Stimulated activated CD4-positive, alpha-beta T cell treated with anti-CD3 and anti-CD28 coated beads, Interleukin-1b, Interleukin-23, amount 100 ng/mL, for 24 hours (primary cell): ENCODE measurements at places on chromosomes 3 and 15.

DNA sequence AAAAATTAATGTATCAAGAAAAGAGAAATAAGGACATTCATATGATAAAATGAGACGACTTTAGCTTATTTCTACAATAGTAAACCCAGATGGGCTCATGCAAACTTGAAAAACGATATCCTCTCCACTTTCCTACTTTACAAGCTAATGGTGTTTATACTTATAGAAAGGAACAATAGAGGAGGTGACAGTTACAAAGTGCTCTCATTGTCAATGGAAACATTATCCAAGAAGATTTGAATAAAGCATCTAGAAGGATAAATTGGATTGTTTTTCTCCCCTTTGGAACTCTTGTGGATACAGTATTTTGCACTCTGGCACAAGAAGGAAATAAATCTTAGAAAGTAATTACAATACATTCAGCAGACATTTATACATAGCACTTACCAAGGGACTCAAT lies 20.2 kb upstream of the CCDC66 start:
- DNase-seq: no peak

GRCh38 chr3:66561367-66561766 lies 60.5 kb upstream of the LRIG1 start:
- no peak for DNase-seq

- no peak for DNase-seq
Measured at GRCh38 chr3:13788522-13789424, 91.1 kb downstream of the WNT7A start.

- DNase-seq: no peak
Measured at GRCh38 chr3:155024006-155024638, 56.0 kb upstream of the MME start.

DNA sequence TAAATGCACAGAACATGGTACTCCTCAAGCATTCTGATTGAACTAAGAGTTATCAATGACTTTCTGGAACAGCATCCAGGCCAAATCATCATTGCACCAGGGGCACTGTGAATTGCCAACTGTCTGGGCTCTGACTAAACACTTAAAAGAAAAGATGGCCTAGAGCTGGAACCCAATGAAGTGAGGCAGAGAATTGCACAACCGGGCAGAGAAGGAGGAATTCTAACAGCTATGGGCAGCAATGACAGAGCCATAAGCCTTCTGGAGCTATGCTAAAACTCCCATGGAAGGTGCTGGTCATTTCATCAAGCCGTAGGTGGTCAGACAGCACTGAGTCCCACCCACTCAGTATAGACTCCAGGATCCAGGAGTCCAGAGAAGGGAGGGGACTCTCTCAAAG lies 48.1 kb upstream of the OXTR start:
- no peak for DNase-seq

GRCh38 chr15:57213862-57214261 lies 162.4 kb upstream of the CGNL1 start:
- no peak for DNase-seq

- DNase-seq: no peak
Measured at GRCh38 chr3:65659396-65659795, 379.3 kb downstream of the MAGI1 start.

DNA sequence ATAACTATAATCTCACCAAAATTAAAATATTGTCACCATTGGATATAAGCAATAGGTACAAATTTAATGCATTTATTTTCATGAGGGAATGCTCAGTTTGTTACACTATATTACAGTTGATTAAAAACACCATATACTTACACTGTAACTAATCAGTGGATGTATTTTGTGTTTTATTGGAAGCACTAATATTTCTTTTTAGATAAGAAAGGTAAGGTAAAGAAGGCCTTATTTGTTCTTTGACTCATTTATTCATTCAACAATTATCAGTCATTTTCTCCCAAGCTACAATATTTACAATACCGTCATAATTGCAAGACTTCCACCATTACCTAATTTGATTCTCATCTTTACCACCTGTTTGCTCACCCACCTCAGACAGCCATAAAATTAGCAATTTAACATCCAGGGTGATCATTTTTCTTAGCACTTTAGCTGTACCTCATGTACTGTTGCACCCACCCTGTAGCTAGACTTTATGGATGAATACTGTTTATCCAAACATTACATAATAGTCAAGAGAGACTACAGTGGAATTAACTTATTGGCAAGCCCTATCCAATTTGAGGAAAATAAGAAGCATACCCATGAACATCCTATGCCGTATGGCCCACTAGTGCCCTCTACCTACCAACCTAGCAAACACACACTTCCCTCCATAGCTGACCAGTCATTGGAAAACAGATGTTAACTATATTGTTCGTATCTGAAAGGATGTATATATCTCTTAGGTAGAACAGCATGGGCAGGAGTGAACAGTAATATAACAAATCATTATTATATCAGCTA lies 229.6 kb downstream of the BBX start:
- no peak for DNase-seq

DNA sequence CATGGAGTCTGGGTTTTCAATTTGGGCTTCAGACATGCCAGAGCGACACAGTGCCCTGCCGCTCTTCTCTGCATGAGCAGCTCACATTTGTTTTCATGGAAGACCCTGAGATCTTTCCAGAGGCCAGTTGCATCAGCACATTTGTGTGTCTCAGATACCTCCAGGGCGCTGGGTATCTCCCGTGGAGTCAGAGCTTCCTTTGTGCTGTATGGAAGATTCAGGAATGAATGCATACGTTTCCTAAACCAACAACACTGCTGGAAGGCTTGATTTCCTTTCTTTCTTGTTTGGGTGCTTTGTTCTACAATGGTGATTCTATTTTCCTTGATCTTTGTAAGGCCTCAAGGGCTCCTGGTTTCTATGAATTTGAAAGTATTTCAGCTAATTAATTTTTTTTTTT lies 106.5 kb downstream of the CACNA2D3 start:
- no peak for DNase-seq

- DNase-seq: no peak
Measured at GRCh38 chr15:31352339-31352751, 25.7 kb downstream of the KLF13 start.

- DNase-seq: no peak
Measured at GRCh38 chr3:188746291-188746783, 425.4 kb upstream of the TPRG1 start.

DNA sequence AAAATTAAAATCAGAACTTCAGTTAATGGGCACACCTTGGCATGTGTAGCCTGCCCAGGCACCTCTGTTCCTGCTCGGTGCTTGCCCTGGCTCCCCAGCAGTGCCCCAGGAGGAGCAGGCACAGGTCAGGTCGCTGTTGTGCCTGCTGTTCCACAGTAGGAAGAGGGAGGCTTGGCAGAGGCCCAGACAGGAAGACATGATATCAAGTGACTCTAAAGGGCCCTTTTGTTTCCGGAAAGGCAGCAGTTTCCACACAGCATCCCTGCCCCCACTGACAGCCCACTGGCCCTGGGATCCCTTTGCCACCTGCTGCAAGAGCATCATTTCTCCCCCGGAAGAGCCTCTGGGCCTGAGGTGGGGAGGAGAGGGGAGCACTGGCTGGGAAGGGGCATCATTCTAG lies 40.5 kb upstream of the HES1 start:
- no peak for DNase-seq

- DNase-seq: no peak
Measured at GRCh38 chr3:184333190-184333589, 4.2 kb upstream of the FAM131A start.

DNA sequence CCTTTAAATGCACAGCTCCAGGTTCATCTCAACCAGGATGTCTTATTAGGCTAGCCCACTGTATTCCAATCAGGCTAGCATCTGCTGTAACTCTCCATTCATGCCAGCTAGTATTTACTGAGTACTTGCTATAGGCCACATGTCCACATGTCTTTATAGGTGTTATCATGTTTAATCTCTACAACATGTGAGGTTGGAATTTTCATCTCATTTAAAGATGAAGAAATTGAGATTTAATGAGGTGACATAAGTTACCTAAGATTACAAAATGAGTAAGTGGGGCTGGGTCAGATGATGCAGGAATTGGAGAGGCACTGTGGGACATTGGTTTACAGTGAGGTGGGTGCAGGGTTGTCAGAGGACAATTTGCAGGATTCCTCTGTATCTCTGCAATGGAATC lies 2.9 kb downstream of the IFT122 start:
- DNase-seq: no peak

- no peak for DNase-seq
Measured at GRCh38 chr3:4935347-4935746, 43.9 kb upstream of the BHLHE40 start.

DNA sequence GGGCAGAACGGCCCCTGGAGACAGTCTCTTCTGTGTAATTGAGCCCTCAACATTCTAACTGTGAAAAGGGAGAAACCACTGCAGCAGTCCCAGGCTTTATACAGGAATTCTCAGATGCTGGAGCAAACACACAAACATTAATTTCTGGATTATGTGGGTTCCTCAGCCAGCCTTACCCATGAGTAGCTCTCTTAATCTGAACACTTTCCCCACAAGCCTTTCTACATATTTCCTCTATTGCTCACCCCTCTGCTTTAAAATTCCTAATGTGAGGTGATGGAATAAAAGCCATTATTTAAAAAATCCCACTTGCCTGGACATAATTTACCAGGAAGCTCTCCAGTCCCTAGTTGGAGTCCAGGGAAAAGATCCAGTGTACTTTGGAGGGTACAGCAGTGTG lies 139.0 kb downstream of the CTNNB1 start:
- no peak for DNase-seq

GRCh38 chr15:38225381-38225780 lies 27.3 kb upstream of the SPRED1 start:
- no peak for DNase-seq

GRCh38 chr15:66766282-66767230 lies 64.5 kb downstream of the SMAD6 start:
- DNase-seq: no peak

DNA sequence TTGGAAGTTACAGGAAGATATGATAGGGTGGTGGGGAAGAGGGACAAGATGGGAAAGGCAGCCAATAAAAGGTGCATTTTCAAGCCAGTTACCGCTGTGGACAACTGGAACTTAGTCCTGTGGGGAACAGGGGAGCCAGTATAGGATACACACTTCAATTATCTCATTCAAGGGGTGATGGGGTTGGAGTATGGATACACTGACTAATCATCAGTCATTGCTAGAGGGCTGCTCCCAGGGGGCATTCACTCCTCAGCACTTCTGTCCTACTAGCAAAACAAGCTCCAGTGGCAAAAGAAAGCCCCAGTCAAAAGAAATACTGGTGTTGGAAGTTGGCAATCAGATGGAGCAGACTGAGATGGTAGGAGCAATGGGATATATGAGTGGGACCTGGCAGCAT lies 183.4 kb upstream of the GADL1 start:
- no peak for DNase-seq

GRCh38 chr15:92683511-92683834 lies 27.9 kb upstream of the FAM174B start:
- DNase-seq: no peak

DNA sequence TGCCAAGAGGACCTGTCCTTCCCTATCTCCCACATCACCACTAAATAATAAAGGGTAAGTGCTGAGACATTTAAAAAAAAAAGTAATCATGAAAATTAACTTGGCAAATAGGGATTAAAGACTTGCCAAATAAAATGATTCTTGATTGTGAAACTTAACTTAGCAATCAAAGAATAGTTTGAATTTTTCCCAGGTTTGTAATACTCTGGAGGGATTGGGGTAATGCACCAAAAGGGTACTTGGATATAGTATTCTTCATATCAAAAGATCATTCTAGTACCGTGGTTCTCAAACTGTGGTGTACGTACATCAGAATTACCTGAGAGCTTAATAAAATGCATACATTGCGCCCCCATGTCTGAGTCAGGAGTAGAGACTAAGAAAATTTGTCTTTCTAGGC lies 28.5 kb downstream of the CALML4 start:
- no peak for DNase-seq

DNA sequence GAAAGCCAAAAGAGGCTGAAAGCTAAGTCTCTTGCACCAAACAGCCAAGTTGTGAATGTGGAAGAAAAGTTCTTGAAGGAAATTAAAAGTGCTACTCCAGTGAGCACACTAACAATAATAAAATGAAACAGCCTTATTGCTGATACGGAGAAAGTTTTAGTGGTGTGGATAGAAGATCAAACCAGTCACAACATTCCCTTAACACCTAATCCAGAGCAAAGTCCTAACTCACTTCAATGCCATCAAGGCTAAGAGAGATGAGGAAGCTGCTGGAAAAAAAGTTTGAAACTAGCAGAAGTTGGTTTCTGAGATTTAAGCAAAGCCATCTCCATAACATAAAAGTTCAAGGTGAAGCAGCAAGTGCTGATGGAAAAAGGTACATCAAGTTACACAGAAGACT lies 288.8 kb upstream of the RARB start:
- no peak for DNase-seq

GRCh38 chr3:59430341-59430740 lies 380.5 kb upstream of the CFAP20DC start:
- DNase-seq: no peak
